ENCODE measurements at places on chromosomes 6 and 20.

DNA sequence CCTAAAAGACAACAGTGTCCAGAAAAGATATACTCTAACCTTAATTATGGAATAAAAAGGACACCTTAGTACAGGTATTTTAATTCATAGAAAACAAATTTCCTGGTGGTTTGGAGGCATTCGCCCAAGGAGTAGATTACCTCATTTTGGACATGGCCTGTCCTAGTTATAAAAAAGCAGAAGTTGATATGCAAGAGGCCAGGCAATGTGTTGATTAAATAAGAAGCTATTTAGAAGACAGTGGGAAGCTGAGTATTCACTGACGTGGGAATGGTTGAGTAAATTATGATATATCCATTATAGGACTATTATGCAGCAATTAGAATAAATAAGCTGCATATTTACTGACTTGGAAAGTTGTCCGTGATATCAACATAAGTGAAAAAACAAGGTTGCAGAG lies 314.9 kb downstream of the ALDH8A1 start:
- ATAC-seq: no peak

- ATAC-seq: no peak
Measured at GRCh38 chr6:88629838-88630494, 333.5 kb downstream of the RNGTT start.

- no peak for ATAC-seq
Measured at GRCh38 chr6:99416892-99417767, 8.0 kb downstream of the PNISR start.

- ATAC-seq: peak; percentile 32
Measured at GRCh38 chr6:167826896-167827582, at the start of gene AFDN. TSS of gene AFDN (plus strand) at chr6:167826911. CDS start at chr6:167827133, 222 bp downstream.

- ATAC-seq: peak; percentile 24
Measured at GRCh38 chr6:34237316-34237721, 646 bp downstream of the HMGA1 start.

- ATAC-seq: no peak
Measured at GRCh38 chr6:145878591-145879295, 64.1 kb upstream of the FBXO30 start.

DNA sequence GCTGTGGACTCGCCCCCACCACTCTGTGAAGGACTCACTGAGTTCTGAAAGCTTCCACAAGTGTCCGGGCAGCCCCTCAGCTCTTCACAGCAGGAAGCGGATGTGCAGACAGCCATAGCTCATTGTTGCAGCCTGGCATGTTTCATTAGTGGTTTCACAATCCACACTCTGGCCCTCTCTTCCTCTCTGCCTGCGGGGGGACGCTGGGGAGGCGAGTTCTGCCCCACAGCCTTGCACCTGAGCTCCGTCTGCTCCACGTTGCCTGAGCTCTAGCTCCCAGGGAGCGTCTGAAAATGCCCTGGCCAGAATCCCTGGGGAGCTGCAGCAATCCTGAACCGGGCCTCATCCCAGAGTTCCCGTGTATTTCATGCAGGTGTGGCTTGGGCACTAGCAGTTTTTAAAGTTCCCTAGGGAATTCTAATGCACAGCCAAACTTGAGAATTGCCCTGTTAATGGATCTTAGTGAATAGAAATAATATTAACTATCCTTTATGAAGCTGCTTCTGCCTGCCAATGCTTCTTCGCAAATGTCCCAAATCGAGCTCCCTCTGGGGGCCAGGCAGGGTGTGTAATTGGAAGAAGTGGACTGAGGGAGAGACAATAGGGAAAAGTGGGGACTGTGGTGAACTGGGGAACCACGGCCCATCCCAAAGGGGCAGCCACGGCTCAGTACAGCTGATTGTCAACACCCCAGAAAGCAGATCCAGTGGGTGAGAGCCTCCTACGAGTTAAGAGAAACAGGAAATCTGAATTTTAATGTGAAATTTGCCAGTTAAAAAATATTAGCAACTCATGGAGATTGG lies 51.5 kb downstream of the CTCFL start:
- ATAC-seq: peak; percentile 56

- ATAC-seq: no peak
Measured at GRCh38 chr6:133132466-133132971, 108.6 kb upstream of the EYA4 start.

DNA sequence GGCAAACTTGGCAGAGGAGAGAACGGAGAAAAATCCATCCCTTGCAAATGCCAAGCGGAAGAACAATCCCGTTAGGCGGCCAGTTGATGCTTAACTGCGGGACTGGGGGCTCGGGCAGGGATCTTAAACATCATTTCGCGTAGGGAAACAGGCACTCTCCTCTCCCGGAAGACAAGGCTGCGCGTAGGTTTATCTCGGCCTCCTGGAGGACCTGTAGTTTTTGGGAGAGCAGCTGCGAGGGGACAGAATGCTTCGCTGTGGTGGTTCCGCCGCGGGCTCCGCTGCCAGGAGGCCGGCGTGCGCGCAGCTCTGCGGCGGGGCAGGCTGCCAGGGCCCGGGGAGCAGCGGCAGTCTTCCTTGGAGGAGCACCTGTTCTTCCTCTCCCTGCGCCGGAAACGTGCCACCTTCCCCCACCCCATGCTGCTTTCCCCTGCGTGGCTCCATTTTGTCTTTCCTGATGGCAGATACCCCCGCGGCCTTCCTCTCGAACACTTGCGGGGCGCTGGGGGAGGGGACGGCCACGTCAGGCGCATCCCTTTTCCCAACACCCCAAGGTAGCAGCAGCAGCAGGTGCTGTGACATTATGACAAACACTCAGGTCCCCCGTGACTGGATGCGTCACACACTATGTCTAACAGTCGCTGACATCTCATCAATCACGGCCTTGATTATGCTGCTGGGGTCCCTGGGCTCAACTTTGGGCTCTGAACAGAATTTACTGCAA lies 230.7 kb upstream of the BTBD3 start:
- ATAC-seq: no peak

- no peak for ATAC-seq
Measured at GRCh38 chr6:98477231-98477630, 357.1 kb upstream of the POU3F2 start.

All from gastroesophageal sphincter (tissue), 4 donors.